ENCODE measurements at places on chromosomes 3 and 15.

DNA sequence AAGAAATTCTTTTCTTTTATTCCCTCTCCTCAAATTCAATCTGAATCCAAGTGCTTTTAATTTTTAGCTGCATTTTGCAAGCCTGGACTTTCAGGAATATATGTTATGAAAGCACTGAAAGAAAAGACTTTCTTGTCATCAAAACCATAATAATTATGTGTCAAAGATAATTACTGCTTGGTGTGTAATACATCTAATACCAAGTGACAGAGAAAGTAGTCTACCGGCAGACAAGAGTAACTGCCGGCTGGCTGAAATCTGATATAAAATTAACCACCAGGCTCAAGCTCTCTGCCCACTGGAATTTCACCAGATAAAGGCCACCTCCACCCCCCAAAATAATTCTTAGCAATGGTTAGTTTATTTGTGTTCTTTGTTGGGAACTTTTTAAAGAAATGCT lies 220.9 kb upstream of the CDIN1 start:
- no peaks in the 10 kb centered on the region for H3K36me3 ChIP-seq
- no peaks in the 10 kb centered on the region for H3K4me1 ChIP-seq
- H3K27me3 ChIP-seq: no peaks in the 10 kb centered on the region
- DNase-seq: no peak
- no peak overlapping the region for H3K4me3 ChIP-seq
- no peak overlapping the region for H3K27ac ChIP-seq

DNA sequence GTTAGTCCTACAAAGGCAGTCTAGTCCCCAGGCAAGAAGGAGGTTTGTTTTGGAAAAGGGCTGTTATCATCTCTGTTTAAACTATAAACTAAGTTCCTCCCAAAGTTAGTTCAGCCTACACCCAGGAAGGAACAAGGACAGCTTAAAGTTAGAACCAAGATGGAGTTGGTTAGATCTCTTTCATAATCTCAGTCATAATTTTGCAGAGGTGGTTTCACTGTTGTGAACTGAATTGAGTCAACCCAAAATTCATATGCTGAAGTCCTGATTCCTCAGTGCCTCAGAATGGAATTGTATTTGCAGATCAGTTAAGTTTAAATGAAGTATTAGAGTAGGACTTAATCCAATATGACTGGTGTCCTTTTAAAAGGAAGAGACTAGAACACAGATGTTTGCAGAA lies 101.0 kb upstream of the C3orf80 start:
- no peak overlapping the region for H3K27ac ChIP-seq
- no peak overlapping the region for H3K4me3 ChIP-seq
- no peaks in the 10 kb centered on the region for H3K4me1 ChIP-seq

DNA sequence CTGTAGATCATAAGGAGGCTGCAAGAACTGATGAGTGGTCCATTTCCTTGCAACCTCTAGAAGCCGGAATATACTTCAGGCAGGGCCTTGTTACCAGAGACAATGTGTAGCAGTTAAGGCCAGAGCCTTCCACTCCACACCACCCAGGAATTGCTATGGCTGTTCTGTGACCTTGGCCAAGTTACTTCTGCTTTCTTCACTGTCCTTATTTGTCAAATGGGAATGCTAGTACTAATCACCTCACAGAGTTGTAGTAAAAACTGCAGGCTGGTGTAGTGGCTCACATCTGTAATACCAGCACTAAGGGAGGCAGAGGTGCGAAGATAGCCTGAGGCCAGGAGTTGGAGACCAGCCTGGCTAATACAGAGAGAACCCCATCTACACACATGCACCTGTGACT lies 28.7 kb upstream of the RPN1 start:
- no peaks in the 10 kb centered on the region for H3K4me1 ChIP-seq
- no peak for DNase-seq
- H3K4me3 ChIP-seq: no peak overlapping the region
- no peaks in the 10 kb centered on the region for H3K36me3 ChIP-seq
- H3K27ac ChIP-seq: no peak overlapping the region

DNA sequence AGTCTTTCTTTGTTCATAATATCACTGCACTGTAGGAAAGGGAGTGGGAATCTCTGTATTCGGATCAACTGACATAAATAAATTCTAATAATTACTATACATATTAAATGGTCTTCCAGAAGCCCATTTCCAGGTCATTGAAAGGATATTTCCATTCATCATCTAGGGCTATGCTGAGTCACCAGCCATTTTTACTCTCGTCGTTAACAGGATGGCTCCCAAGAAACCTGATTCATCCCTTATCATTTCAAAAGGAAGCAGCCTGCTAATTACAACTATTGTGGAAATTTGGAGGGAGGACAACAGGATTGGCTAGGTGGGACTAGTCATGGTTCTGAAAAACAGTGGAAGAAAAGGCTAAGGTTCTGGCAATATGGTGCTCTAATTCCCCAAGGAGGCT lies 13.6 kb downstream of the GMNC start:
- peaks cover 4% of the 10 kb centered on the region for H3K4me1 ChIP-seq
- H3K27me3 ChIP-seq: no peaks in the 10 kb centered on the region
- DNase-seq: no peak

DNA sequence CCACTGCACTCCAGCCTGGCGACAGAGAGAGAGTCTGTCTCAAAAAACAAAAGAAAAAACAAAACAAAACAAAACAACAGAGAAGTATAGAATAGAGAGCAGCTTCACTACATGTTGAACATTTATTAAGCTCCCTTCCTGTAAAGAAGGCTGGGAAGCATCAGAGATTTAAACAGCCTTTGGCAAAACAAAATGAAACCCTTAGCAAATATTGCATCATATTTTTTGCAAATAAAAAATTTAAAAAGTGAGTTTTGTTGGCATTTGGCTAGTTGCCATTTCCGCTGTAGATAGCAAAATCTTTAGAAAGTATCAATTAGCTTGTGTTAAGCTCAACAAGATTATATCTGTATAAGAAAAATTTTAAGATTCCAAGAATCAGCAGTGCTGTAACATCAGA lies 151.2 kb downstream of the SERPINI1 start:
- no peaks in the 10 kb centered on the region for H3K36me3 ChIP-seq
- no peak overlapping the region for H3K27ac ChIP-seq
- no peaks in the 10 kb centered on the region for H3K27me3 ChIP-seq

DNA sequence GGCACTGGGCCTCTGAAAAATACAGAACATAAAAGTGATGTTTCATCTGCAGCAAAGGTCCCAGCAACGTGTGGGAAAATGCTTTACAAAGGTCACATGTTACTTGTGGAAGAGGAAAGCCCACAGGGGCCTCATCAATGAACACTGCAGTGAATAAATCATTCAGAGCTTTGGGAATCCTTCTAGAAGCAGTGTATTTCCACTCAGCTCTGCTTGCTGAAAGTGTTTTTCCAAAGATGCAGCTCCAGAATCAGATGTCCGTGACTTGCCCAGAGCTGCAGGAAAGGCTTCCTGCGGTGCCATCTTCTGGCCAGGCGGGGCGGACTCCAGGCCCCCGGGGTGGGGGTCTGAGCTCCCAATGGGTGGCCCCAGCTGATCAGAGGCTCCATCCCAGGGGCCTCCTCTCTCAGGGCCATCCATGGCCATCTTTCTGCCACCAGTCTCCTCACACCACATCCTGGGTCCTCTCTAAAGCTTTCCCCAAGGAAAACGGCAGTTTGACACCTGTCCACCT lies 81.5 kb downstream of the C3orf70 start:
- H3K4me3 ChIP-seq: no peak overlapping the region
- H3K27ac ChIP-seq: peak overlapping the region; percentile 81
- H3K4me1 ChIP-seq: peaks cover 30% of the 10 kb centered on the region
- H3K27me3 ChIP-seq: peaks cover 18% of the 10 kb centered on the region
- peaks cover 2% of the 10 kb centered on the region for H3K36me3 ChIP-seq

DNA sequence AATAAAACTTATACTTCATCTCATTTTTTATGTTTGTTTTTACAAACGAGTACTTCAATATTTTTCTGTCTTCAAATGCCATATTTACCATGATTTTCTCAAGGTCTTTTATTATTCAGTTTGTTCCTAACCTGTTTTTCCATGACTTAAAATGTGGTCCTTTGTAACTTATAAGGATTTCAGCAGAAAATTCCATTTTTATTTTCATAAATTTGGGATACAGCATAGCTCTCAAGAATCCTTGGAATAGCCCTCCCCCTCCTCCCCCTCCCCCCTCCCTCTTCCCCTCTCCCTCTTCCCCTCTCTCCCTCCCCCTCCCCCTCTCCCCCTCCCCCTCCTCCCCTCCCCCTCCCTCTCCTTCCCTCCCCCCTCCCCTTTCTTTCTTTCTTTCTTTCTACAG lies 14.9 kb upstream of the STX19 start:
- no peak overlapping the region for H3K27ac ChIP-seq
- H3K27me3 ChIP-seq: peaks cover 5% of the 10 kb centered on the region
- DNase-seq: no peak
- peaks cover 14% of the 10 kb centered on the region for H3K36me3 ChIP-seq

DNA sequence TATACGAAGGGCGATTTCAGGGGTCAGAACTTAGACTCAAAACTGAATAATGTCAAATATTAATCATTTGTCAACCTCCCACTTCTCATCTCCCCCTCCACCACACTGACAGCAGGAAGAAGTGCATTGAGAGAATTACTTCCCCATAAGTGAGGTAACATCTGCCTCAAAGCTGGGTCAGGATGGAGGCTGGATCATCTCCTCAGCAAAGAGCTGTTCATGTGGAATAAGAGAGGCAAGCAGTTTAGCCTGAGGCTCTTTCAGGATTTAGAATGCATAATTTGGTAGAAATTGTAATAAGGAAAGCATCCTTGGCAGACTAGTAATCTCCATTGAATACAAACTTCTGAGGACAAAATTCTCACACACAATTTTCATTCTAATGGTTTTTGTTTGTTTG lies 512.1 kb downstream of the ROBO1 start:
- no peaks in the 10 kb centered on the region for H3K36me3 ChIP-seq
- H3K27me3 ChIP-seq: peaks cover 2% of the 10 kb centered on the region
- no peak for DNase-seq
- H3K4me1 ChIP-seq: peaks cover 8% of the 10 kb centered on the region

DNA sequence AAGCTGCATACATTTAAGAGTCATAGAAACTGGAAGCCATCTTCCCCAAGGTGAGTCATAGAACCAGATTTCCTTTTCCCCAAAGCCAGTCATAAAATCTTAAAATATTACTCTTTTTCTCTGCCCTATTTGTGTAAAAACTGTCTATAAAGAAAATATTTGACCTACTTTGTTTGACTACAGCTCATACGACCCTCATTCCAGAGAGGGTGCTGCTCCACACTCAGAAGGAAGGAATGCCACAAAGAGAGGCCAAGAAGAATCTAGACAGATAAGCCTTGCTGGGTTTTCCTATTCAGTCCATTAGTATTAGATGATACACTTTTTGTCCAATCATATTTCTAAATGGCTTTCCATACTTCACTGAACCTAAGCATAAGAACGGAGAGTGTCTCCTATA lies 671.6 kb upstream of the SGO1 start:
- DNase-seq: no peak
- no peaks in the 10 kb centered on the region for H3K27me3 ChIP-seq
- H3K4me3 ChIP-seq: no peak overlapping the region
- no peaks in the 10 kb centered on the region for H3K4me1 ChIP-seq
- no peaks in the 10 kb centered on the region for H3K36me3 ChIP-seq
- H3K27ac ChIP-seq: no peak overlapping the region

GRCh38 chr3:43505351-43505750 lies 116.5 kb downstream of the ANO10 start:
- no peaks in the 10 kb centered on the region for H3K36me3 ChIP-seq
- no peaks in the 10 kb centered on the region for H3K4me1 ChIP-seq
- no peaks in the 10 kb centered on the region for H3K27me3 ChIP-seq
- no peak overlapping the region for H3K27ac ChIP-seq
- no peak for DNase-seq

DNA sequence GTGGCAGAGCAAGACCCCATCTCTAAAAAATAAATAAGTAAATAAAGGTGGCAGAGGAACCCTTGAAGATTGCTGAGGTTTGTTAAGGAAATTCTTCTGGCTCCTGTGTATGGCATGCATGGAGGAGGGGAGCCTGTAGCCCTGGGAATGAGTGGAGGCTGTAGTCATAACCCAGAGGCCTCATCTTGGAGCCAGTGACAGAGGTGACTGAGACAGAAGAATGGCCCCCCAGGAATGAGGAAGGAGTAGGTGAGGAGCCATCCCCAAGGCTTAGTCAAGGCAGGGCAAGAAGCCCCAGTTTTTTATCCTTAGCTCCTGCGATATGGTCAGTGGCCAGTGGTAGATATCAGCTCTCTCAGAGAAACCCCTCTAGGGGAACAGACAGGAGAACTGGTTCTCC lies 46.5 kb downstream of the BSN start:
- H3K36me3 ChIP-seq: peaks cover 5% of the 10 kb centered on the region
- H3K4me1 ChIP-seq: peaks cover 12% of the 10 kb centered on the region
- DNase-seq: no peak
- peaks cover 2% of the 10 kb centered on the region for H3K27me3 ChIP-seq
- H3K27ac ChIP-seq: no peak overlapping the region

DNA sequence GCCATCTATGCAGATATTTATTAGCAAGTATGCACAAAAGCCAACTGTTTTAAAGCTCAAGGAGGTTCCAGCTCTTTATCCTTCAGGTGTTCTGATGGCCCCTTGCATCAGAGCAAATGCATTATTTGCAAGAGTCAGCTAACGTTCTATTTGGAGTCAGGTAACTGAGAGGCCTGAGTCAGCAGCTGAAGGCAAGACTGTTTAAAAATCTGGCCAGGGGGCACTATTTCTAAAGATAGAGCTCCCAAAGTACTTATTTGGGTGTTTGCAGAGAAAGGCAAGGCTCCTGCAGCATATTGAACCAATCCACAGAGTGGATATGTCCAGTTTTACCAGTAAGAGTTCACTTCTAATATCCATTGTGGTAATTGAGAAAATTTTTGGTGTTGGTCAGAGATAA lies 146.1 kb downstream of the LRTM1 start:
- DNase-seq: no peak
- no peak overlapping the region for H3K4me3 ChIP-seq
- no peaks in the 10 kb centered on the region for H3K36me3 ChIP-seq
- peaks cover 2% of the 10 kb centered on the region for H3K4me1 ChIP-seq
- H3K27me3 ChIP-seq: no peaks in the 10 kb centered on the region

DNA sequence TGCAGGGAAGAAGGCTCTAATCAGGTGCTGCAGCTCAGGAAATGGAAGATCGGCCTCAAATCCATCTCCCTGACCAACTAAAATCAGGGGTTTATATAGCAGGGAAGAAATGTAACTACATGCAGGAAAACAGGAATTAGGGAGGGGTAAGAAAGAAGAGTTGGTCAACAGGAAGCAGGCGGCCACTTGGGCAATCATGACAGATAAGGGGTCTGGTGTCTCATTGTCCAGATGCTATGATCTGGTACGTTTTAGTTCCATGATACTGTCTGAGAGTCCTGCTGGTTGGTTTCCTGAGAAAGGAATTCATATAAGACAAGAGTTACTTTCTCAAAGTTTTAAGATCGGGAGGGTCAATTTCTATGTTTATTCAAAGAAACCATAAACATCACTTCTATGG lies 24.2 kb downstream of the KATNBL1 start:
- H3K4me3 ChIP-seq: no peak overlapping the region
- H3K36me3 ChIP-seq: peaks cover 13% of the 10 kb centered on the region
- H3K4me1 ChIP-seq: no peaks in the 10 kb centered on the region
- DNase-seq: no peak
- peaks cover 2% of the 10 kb centered on the region for H3K27me3 ChIP-seq

DNA sequence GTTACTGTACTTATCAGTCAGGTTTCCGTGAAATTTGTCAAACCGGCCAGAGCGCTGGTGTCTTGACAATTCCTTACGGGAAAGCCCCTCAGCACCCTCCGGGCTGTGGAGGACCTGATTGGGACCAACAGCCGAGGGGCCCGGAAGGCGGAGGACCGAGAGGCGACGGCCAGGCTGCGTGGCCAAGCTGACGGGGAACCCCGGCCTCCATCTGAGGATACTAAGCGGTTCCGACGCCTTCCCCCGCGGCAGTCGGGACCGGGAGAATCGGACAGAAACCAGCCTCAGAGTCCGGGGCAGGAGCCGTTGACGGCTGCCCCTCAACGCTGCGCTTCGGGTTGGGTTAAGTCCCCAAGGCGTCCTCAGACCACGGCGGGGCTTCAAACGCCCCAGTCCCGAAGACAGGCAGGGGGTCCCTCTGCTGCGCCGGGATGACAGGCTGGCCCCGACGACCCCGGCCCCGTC lies 499 bp downstream of the ALDH1A2 start:
- H3K27me3 ChIP-seq: peaks cover 14% of the 10 kb centered on the region
- no peak overlapping the region for H3K4me3 ChIP-seq
- peak; percentile 18 for DNase-seq

All from glutamatergic neuron (in vitro differentiated cells).